ENCODE measurements at places on chromosomes 3 and 15.

GRCh38 chr3:142896996-142897395 lies 8.1 kb upstream of the PCOLCE2 start:
- no peak for DNase-seq

GRCh38 chr3:15522016-15522415 lies 510 bp upstream of the COLQ start:
- no peak for DNase-seq

DNA sequence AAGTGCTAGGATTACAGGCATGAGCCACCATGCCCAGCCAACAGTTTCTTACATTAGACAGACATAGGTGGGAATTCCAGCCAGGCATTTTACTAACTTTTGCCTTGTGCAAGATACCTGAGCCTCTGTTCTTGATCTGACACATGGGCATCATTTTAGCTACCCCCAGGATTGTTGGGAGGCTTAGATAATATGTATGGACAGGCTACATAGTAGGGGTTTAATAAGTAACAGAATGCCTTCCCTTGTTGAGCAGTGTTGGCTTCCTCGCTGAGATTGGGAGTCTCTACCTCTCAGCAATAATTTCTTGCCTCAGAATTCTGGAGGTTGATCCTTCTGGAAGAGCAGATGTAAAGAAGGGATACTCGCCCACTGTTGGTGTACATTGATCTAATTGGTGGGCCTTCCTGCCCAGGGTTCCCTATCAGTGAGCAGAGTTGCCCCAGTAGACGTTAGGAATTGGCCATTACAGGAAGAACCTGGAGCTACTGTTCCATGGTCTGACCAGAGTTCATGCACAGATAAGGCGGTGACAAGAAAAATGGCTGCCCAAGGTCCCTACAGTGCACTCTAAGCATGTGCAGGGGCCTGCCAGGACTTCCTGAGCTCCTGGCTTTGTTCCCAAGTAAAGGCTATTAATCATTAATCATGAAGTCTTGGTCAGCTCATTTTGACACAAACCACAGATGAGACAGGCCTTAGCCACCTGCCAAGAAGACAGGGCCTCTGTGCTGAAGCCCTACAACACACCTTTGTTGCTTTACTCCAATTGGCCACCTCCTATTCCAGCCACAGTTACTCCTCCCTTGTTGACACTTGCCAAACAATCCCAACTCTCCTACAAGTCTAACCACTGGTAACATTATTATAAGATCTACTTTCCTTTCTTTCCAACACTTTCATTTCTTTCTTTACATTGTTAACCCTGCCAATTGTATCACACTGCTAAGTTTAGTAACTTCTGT lies 5.0 kb upstream of the IL17RE start:
- DNase-seq, result peak; percentile 30

GRCh38 chr3:48047841-48048464 lies 31.7 kb upstream of the MAP4 start:
- DNase-seq, result peak; percentile 46

GRCh38 chr3:57169872-57170623 lies 4.9 kb upstream of the IL17RD start:
- peak; percentile 91 for DNase-seq

- DNase-seq, result peak; percentile 15
Observed at GRCh38 chr3:23129117-23129516, 74.0 kb upstream of the UBE2E2 start.

DNA sequence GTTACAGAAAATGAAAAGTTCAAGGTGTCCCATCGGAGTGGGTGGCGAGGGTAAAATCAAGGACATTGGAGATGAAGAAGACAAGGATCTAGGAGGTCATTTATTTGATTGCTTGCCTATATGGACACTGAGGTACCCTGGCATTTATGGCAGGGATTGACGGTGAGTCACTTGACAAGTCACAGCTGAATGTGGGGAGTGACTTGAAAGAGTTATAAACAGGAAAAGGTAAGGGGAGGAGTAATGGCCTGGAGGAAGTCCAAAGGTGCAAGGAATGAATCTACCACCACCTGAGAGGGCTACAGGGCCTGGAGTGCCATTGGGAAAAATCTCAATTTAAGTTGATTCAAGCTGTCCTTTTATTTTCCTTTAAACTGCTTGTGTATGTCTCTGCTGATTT lies 11.8 kb upstream of the SGO1 start:
- no peak for DNase-seq
